ENCODE measurements at places on chromosomes 7 and 10. TPM values are rescaled to one million over a fixed set of nuclear protein-coding genes. Genes with fewer than 3 reads are reported as not detected.
A peak's percentile ranks its signal among the peaks of the same experiment; 100 is the strongest.

The EN2 gene
- not detected for polyA plus RNA-seq

The PRKAR2B gene
- polyA plus RNA-seq, result 0.93 TPM

The SH3PXD2A gene
- 0.48 TPM for polyA plus RNA-seq

GRCh38 chr10:42149027-42149700 lies 489.2 kb downstream of the ZNF33B start:
- no peak for DNase-seq

DNA sequence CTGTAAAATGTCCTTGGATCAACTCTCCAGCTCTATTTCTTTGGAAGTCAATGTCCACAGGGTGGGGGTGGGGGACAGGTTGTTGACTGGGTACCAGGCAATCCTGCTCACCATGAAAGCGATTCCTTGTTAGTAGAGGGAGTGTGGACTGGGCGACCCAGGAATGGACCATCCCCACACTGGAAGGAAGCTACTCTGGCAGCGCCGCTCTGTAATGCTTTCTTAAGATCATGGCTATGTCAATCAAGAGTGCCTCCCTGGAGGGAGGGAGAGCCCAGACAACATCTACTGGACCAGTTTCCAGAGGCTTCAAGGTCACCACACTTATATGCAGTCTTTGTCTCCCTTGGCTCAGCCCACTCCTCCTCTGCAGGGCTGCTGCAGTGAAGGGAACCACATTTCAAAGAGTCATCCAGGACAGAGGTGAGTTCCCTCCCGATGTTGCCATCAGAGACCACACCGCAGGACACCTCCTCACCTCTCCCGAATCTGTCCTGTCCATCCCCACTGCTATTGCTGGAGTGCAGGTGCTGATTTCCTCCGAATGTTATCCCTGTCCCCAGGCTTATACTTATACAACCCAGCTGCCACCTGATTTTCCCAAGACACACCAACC lies 6.9 kb downstream of the GIMAP5 start:
- DNase-seq, result no peak

DNA sequence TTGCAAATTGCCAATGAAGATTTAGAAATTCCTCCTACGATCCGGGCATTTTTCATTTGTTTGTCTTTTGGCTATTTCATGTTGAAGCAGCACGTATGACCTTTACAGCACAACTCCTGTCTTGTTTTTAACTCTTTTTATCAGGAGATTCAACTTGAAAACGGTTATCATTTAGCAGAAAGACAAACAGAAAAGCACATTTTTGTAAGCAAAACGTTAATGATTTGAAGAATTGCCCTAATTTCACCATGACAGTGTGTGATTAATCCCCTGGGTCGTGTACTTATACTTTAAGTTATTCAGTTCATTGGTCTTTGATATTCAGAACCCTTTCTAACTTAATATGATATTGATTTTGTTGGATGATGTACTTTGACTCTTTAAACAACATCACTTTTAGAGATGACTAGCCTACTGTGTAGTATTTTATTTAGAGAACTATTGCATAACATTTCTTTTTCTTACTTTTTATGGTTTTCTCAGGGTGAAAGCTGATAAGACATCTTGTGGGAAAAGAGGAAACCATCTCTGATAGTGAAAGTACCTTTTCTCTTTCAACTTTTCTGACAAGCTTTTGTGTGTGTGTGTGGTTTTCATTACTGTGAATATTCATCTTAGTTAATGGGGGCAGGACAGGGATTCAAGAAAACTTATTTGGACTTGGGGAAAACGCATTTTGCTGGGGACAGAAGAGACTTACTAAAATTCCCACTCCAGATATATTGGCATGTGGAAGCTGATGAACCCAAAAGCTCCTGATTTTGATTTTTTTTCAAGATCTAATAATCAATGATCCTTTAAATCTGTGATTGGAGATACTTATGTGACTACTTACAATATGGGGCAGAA lies 8.1 kb downstream of the HHEX start:
- DNase-seq, result no peak

GRCh38 chr7:6545398-6546126 lies 5.7 kb downstream of the GRID2IP start:
- no peak for DNase-seq

DNA sequence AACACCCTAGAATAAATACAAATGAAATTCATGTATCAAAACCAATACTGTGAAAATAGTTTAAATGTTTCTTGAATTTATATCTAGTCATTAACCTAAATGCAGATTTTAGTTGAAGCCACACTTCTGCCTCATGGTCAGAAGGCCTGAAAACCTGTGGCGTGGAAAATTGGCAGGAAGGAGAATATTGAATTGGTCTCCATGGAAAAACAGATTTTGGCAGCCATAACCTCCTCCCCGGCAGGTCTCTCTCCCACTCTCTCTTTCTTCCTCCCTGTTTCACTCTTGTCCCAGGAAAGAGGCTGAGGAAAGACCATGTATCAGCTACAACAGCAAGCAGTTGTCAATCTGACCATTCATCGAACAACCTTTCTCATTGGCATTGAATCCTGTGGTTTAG lies 160.6 kb upstream of the YAE1 start:
- DNase-seq, result no peak

DNA sequence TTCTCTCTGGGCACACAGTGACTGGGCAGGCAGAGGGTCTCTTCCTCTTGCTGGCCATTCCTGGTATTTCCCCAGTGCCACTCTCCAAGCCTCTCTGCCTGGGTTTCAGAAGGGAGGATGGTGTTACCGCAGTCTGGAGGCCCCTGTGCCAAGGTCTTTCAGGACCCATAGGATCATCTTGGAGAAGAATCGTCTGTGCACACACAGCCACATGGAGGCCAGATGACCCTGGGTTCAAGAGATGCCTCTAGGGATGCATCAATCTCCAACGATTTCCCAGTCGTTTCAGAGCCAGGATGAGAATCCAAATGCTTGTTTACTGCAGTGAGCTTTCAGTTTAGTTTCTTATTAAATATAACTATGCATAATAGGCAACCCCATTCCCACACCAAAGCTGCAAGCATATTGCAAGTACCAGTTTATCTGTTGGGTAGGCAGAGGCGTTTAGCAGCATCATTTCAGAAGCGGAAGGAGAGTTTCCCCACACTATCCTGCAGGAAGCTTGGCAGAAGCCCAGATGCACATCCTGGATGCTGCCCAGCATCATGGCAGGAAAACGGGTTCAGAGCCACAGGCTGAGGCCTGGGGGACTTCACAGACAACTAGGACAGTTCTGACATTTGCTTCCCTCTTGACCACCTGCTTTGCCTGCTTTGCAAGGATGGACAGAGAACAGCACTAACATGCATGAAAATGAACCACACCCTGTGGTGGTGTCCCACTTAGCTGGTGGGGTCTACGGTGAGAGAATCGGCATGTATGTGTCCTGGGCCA lies 134.7 kb upstream of the FAM20C start:
- no peak for DNase-seq

- no peak for DNase-seq
Observed at GRCh38 chr10:129131457-129132132, 335.4 kb upstream of the MGMT start.

DNA sequence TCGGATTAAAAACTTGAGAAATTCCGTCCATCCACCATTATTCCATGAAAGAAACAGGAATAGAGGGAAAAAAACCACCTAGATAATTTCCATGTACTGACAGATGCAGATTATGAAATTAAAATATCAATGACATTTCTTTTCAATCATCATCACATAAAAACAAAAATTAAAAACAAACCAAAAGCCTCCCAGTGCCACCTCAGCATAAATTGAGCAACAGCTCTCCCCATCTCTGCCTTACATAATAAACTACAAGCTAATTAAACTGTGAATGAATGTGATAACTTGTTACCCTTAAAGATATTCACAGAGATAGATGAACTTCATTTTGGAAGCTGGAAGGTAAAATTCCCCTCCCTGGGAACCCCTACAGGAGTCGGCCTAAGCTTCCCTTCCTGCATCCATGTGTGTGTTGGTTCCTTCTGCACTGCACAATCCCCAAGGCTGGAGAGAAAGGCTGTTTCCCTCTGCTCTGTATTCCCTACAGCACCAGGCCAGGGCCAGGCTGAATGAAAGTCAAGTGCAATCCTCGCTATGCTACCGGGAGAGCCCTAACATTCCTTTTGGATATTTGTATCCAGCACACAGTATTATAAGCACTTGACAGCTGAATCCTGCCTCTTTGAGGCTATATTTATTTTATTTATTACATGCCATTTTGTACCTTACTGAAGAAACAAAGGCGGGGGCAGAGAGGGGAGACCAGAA lies 8.1 kb downstream of the CCDC6 start:
- no peak for DNase-seq

GRCh38 chr10:122132882-122133565 lies 138.1 kb upstream of the BTBD16 start:
- no peak for DNase-seq

DNA sequence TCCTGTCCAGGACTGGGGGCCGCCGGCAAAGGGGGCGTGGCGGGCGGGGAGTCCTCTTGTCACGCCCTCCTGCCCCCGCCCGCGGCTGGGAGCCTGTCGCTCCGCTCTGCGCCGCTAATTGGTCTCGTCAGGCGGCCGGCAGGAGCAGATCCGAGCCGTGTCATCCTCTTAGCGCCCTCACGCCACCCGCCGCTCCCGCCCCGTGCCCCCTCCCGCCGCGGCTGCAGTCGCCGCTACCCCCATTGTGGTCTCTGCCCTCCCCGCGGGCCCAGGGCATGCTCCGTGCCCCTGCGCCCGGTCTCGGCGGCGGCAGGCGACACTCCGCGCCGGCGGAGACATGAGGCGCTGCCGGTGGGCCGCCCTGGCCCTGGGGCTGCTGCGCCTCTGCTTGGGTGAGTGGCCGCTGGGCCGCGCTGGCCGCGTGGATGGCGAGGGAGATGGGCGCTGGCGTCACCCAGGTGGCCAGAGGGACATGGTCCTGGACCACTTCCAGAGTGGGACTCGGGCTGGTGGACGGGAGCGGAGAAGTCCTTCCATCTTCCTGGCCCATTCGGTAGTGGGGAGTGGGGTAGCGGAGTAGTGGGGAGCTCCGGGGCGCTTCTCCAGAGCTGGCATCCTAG lies at the start of gene CDHR1:
Gene CDHR1 (plus strand): TSS at position 114 of the 620 bp plus-strand sequence. CDS start 224 bp downstream, at position 338.
- peak; percentile 31 for DNase-seq

Data from CD8-positive, alpha-beta memory T cell (primary cell).